ENCODE measurements at places on chromosomes 6 and 20.

DNA sequence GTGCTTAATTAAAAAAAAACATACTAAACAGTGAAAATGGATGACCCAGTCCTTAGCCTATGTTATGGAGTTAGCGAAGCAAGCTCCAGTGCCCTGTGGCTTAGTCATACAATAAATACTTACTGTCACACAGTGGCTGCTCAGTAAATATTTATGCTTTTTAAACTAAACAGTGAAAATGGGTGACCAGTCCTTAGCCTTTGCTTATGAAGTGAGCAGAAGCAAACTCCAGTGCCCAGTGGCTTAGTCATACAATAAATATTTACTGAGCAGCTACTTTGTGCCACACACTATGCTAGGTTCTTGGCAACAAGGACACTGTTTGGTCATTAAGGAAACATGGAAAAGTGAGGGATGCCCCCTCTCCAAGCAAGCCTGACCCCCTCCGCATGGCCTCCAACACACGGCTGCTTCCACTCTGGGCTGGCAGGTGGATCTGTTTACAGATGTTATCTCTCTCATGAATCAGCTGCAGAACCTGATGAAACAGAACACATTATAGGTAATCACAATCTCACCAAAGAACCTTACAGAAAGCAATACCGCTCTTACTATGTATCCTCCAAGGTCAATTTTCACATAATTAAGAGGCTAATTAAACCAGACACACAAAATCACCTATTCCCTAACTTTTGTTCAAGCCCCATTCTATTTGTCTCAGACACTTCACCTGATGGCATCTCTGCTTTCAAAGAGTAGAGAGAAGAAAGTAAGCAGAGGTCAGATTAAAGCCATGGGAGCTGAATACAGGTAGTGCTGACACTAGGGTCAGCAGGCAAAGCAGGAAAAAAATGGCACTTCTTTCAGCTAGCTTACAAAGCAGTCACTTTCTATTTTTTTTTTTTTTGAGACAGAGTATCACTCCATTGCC lies 27.3 kb downstream of the CDK5RAP1 start:
- no peak for DNase-seq

- no peak for DNase-seq
These were observed 884 bp downstream of the SLC2A10 start for GRCh38 chr20:46710153-46710913.

DNA sequence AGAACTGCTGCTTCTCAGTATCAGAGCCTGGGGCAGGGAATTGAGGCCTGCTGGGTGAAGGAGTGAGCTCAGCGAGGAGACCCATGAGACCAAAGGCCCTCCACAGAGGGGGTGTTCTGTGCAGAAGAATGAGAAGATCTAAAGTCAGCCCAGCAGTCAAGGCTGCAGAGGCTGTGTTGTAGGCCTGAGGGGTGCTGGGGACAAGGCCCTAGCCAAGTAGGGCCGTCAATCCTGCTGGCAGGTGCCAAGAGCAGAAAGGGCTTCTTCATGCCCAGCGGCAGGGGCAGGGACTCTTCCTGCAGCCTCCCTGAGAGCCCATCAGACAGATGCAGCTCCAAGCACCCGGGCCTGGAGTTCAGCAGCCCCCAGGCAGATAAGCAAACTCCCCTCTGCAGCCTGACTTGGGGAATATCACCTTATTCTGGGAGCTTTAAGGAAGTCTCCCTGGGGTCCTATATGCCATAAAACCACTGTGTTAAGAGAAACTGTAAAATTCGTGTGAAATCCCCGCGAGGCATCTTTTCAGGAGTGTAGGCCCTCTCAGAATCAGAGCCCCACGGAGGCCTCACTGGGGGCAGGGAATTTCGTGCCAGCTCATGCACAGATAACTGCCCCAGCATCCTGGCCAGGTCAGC lies 9.0 kb downstream of the CCDC167 start:
- no peak for DNase-seq

GRCh38 chr6:30725713-30726505 lies 5.8 kb downstream of the TUBB start:
- DNase-seq, result no peak

DNA sequence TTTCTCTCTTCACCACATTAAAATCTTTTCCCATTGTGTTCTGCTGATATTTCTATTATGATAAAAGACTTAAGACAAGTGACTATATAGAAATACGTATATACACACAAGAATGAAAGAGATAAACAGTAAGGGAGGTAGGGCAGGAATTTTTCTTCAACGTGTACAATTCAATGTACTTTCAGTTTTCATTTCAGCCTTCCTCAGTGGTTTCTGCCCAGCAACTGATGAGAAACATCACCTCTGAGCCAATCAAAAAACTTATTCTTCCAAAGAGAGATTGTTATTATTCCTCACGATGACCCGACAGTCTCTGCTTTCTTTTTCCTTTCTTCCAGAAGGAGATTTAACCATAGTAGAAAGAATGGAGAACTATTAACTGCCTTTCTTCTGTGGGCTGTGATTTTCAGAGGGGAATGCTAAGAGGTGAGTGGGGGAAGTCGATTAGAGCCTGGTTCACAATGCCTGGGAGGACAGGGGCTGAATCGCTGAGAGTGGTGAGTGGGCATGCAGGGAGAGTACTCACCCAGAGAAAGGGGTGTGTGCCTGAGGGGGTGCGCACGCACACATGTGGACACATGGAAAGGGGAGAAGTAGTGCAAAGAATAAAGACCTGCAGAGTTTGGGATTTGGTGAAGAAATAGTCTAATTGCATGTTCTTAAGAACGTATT lies at the start of gene BTN3A1:
Gene BTN3A1, plus strand, starts transcription at position 289 of the 672 bp plus-strand sequence. CDS start 3,289 bp downstream, outside the sequence.
- DNase-seq, result peak; percentile 65

DNA sequence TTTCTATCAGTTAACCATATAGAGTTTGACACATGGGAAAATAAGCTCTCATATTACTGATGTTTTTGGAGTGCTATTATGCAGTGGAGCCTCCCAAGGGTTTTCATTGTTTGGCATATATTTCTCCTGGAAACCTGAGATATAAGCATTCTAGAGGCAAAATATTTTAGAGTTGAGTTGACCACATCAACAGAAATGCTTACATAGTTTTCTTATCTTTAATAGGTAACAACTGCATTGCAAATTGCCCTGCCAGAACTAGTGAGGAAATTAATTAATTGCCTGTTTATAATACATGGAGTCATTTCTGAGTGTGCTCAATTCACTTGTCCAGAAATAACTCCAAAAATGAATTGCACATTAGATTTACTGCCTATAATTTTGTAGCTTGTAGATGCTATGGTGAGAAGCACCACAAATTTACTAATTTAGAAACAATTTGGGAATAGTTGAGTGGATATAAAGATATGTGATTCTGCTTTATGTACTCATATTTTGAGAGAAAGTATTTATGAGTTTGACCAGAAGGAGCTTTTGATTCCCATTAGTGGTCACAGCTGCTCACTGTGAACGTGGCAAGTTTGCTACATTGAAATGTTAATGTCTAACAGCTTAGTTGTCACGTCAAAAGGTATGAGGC lies 288.7 kb downstream of the CD109 start:
- no peak for DNase-seq

DNA sequence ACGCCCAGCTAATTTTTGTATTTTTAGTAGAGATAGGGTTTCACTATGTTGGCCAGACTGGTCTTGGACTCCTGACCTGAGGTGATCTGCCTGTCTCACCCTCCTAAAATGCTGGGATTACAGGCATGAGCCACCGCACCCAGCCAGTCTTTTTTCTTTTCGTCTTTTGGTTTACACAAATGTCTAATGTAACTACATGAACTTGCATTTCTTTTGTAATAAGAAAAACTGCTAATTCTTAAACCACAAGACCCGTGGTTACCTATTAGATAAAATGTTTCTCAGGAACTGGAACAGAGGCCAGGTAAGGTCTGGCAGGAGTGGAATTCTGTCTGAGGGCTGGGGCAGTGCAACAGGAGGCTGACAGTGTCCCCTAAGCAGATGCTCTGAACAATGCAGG lies 32.7 kb upstream of the GSTA3 start:
- DNase-seq, result no peak

- DNase-seq, result no peak
These were observed 226.5 kb upstream of the CITED2 start for GRCh38 chr6:139600919-139601475.

DNA sequence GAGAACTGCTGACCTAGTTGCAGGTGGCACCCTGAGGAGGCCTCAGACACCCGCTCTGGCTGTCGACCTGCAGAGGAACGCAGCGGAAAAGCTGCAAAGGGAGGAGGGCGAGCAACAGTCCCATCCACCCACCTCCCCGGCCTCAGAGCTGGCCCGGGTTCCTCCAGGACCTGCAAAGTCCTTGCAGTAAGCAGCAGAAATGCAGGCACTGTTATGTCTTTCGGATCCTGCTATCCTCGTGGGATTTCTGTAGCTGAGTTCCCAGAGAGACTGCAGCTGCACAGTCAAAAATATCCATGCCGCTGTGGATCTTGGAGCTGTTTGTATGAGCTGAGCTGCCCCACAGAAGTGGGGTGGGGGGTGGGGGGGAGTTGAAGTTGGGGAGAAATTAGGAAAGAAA lies 251.3 kb downstream of the ANKRD60 start:
- no peak for DNase-seq

- no peak for DNase-seq
These were observed 11.5 kb upstream of the SSR1 start for GRCh38 chr6:7324520-7324919.

- no peak for DNase-seq
These were observed 384.6 kb upstream of the CITED2 start for GRCh38 chr6:139759086-139759485.

DNA sequence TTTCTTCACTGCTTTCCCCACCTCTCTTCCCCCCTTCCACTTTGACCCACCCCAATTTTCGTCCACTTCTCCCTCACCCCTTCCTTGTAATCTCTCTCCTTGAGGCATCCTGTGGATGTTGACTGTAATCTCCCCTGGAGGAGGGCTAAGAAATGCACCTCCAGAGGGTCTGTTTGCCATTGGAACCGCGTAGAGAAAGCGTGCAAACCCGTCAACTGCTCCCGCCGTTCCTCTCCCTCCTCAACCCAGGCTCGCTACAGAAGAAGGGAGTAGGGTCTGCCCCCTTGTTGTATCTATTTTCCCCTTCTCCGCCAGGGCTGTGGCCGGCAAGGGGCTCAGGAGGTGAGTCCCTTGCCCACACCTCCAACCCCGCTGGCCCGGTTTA lies 502 bp upstream of the HTR1E start:
- DNase-seq, result no peak

DNA sequence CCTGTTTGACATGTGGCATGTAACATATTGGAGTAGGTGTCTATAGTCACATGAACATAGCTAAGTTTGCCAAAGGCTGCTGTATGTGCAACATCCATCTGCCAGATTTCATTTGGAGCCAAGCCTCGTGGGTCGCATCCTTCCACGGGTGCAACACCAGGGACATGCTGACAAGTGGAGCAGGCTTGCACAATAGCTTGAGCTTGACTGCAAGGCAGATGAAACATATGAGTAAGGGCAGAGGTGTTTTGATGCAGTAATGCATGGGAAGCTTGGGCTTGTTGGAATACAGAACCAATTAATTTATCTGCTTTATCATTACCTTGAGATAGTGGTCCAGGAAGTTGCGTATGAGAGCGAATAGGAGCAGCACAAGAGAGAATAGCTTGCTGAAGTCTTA lies 74.1 kb upstream of the BTN3A2 start:
- DNase-seq, result no peak

- no peak for DNase-seq
These were observed 166.1 kb downstream of the CDKAL1 start for GRCh38 chr6:20700375-20700774.

DNA sequence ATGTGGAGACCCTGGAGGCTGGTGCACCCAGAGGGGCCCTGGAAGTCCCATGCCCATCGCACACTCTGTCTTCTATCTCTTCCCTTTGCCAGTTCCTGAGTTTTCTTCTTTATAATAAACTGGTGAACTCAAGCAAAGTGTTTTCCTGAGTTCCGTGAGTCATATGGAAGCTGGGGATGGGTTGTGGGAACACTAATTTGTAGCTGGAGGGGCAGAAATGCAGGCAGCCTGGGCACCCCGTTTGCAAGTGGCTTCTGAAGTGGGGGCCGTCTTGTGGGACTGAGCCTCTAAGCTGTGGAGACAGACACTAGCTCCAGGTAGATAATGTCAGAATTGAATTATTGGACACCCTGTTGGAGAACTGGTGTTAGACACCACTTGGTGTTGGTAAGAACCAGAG lies 3.2 kb upstream of the PPP1R3G start:
- no peak for DNase-seq

DNA sequence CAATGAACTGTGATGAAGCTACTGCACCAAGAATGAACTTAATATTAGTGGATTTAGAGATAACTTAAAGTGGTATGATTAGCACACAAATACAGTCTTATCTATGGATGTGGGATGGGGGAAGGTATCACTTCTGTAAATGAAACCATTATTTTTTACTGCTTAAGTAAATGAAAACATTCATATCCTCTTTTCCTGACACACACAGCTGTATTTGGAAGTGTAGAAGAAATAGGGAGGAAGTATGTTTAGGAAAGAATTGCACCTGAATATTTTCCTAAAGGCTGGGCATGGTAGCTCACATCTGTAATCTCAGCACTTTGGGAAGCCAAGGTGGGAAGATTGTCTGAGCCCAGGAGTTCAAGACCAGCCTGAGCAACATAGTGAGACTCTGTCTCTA lies 96.8 kb downstream of the HIVEP2 start:
- no peak for DNase-seq

- peak; percentile 4 for DNase-seq
These were observed 71.9 kb downstream of the FAM120B start for GRCh38 chr6:170378502-170378901.

DNA sequence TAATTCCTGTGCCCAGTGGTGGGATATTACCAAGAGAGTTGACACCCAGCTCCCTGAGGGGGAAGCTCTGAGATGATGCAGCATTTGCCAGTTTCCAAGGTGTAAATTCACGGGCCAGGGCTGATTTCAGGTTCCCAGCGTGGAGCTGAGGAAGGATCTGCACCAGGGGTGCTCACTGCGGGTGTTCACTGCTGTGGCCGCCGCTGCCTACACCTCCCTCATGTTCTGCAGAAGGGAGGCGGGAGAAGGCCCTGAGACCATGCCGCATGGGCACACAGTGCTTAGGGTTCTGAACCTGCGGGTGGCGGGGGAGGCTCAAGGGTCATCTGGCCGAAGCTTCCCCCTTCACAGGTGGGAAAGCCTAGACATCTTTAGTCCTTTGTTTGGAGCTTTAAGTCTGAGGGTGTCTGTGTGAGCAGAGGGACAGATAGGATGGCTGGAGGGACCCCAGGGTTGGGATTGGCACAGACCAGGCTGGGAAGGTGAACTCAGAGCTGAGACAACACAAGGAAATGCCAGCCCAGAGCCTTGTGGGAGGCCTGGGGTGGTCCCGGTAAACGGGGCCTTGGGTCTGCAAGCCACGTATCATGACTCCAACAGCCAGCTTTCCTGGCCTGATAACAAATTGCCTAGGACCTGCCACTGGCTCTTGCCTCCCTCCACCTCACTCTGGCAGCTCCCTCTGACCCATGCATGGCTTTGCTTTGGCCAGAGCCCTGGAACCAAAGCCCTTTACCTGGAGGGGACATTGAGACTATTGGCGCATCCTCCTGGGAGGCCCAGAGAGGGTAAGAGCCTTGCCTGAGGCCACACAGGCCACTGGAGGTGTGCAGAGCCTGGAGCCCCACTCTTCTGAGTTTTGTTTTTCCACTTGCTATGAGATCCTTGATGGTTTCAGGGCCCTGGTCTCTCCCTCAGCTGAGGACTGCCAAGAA lies 40.4 kb downstream of the SYNJ2 start:
- DNase-seq, result no peak

GRCh38 chr6:122248844-122249243 lies 150.6 kb upstream of the HSF2 start:
- DNase-seq, result no peak
